ENCODE measurements at places on chromosomes 2 and 18.

GRCh38 chr2:43131890-43132682 is 94.3 kb downstream of the ZFP36L2 start:
- DNase-seq, result no peak

GRCh38 chr2:37780387-37780676 is 108.9 kb upstream of the CDC42EP3 start:
- DNase-seq, result no peak

GRCh38 chr2:29368659-29369040 is 253.4 kb downstream of the CLIP4 start:
- DNase-seq, result no peak

- no peak for DNase-seq
Observed at GRCh38 chr2:16034975-16035746, 94.8 kb downstream of the MYCN start.

- DNase-seq, result no peak
Observed at GRCh38 chr2:75539955-75540716, 20.6 kb downstream of the EVA1A start.

- no peak for DNase-seq
Observed at GRCh38 chr2:23528171-23528570, 143.2 kb downstream of the KLHL29 start.

GRCh38 chr2:45834372-45834771 is 182.9 kb downstream of the PRKCE start:
- DNase-seq, result no peak

- no peak for DNase-seq
Observed at GRCh38 chr2:943821-944220, 6.8 kb upstream of the SNTG2 start.

- DNase-seq, result no peak
Observed at GRCh38 chr2:170500104-170500503, 215.0 kb upstream of the SP5 start.

DNA sequence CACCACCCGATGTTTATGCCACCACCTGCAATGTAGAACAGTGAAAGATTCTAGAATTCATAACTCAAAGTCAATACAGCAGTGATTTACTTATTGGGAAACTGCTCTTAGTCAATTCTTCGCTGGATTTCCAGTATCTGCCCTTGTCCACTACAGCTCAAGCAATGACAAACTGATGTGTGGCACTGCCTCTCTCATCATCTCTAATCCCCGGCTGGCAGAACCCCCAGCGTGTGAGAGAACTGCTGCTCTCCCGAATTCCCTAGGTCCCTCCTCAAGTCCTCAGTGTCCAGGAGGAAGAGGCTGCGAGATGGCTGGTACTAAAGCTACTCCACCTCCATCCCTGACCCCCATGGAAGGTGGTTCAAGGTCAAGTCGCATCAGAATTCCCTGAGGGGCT is 1.6 kb downstream of the TXNL4A start:
- DNase-seq, result no peak

- no peak for DNase-seq
Observed at GRCh38 chr2:211049321-211050018, 493.1 kb downstream of the CPS1 start.

DNA sequence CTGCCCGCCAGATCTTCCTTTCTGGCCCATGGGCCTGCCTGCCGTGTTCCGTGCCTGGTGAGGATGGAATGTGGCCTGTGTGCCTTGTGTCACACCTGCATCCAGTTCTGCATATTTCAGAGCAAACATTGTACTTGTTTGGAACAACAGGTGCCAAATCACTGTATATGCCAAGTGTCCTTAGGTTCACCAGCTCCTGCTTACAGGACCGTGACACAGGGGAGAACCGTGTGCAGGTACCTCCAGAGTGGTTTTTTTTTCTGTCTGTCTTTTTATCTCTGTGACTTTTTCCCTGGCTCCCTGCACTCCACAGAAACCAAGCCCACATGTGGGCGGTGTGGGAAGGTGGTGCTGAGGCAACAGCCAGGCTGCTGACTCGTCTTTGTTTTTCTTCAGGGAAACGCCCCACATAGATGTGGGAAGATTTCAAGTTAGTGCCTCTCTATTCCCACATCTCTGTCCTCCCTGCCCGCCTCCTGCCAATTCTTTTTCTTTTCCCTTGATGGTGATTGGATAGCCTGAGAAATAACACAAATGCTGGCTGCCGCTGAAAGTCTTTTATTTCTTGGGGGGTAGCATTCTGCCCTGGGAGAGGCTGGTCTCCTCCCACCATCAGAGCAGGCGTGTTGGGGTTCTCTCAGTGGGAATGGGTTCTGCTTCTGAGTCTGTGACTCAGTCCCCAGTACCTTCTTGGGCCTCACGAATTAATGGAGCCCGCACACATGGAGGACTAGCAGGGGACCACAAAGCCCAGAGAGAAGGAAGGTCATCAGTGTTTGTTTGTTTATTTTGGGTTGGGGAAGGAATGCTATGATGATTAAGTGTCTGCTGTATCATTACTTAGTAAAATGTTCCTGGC is 21.4 kb downstream of the GRHL1 start:
- no peak for DNase-seq

GRCh38 chr2:237966250-237966564 is 607 bp upstream of the UBE2F start:
- DNase-seq, result no peak

- DNase-seq, result no peak
Observed at GRCh38 chr2:233063269-233063975, 3.3 kb downstream of the INPP5D start.
